Thoracic aorta (tissue), 2 donors: ENCODE measurements at places on chromosomes 12 and 14. TPM values are rescaled to one million over a fixed set of nuclear protein-coding genes. Genes with fewer than 3 reads are reported as not detected.

TSHR gene
- total RNA-seq: 0.63 TPM

TSPAN9 gene
- total RNA-seq: 39.5 TPM

FSCB gene
- not detected for total RNA-seq

MGAT4C gene
- 0.14 TPM for total RNA-seq

KCNC2 gene
- total RNA-seq: not detected

C3AR1 gene
- 21.2 TPM for total RNA-seq

CELA1 gene
- not detected for total RNA-seq

TEAD4 gene
- total RNA-seq: 62.6 TPM

LMO3 gene
- total RNA-seq: 49.5 TPM

MYH6 gene
- total RNA-seq: not detected

PLA2G1B gene
- not detected for total RNA-seq

COCH gene
- 1.5 TPM for total RNA-seq

KRT72 gene
- not detected for total RNA-seq

PGF gene
- 34.4 TPM for total RNA-seq

GLTP gene
- total RNA-seq: 48.9 TPM

NANOG gene
- 0.27 TPM for total RNA-seq

CRIP2 gene
- total RNA-seq: 748 TPM

PAH gene
- not detected for total RNA-seq

SNAPC1 gene
- total RNA-seq: 10.4 TPM

CALCOCO1 gene
- total RNA-seq: 272 TPM

BDKRB2 gene
- 2.6 TPM for total RNA-seq

SPIC gene
- not detected for total RNA-seq

DEGS2 gene
- total RNA-seq: 0.28 TPM

RAD51B gene
- total RNA-seq: 9.3 TPM

ATG101 gene
- 43.0 TPM for total RNA-seq

COX8C gene
- total RNA-seq: not detected

MYH7 gene
- total RNA-seq: 0.81 TPM

CIT gene
- total RNA-seq: 0.95 TPM

CLEC2A gene
- not detected for total RNA-seq

ZFHX2 gene
- 1.5 TPM for total RNA-seq

TTC7B gene
- total RNA-seq: 38.9 TPM

AGAP2 gene
- 1.2 TPM for total RNA-seq

DTX1 gene
- total RNA-seq: 0.41 TPM

CLEC4D gene
- 0.63 TPM for total RNA-seq

MLH3 gene
- total RNA-seq: 30.2 TPM

P2RX2 gene
- not detected for total RNA-seq

GARIN6 gene
- total RNA-seq: not detected

KRT83 gene
- not detected for total RNA-seq
